ENCODE measurements at places on chromosomes 11 and 22.
A peak's percentile ranks its signal among the peaks of the same experiment; 100 is the strongest.

- no peaks in the 10 kb centered on the region for H3K27me3 ChIP-seq
- H3K4me1 ChIP-seq, result no peaks in the 10 kb centered on the region
- no peak overlapping the region for H3K27ac ChIP-seq
- no peaks in the 10 kb centered on the region for H3K36me3 ChIP-seq
- no peak for DNase-seq
- H3K4me3 ChIP-seq, result no peak overlapping the region
Measured at GRCh38 chr11:45017329-45017728, 66.6 kb upstream of the TP53I11 start.

GRCh38 chr22:25898707-25899365 is 156.8 kb downstream of the MYO18B start:
- no peaks in the 10 kb centered on the region for H3K4me1 ChIP-seq
- no peaks in the 10 kb centered on the region for H3K36me3 ChIP-seq
- H3K27me3 ChIP-seq, result no peaks in the 10 kb centered on the region
- no peak overlapping the region for H3K4me3 ChIP-seq
- peak; percentile 9 for DNase-seq

GRCh38 chr22:32448980-32449379 is 15.3 kb downstream of the BPIFC start:
- H3K4me1 ChIP-seq, result no peaks in the 10 kb centered on the region
- H3K4me3 ChIP-seq, result no peak overlapping the region
- H3K27ac ChIP-seq, result no peak overlapping the region
- no peaks in the 10 kb centered on the region for H3K27me3 ChIP-seq

GRCh38 chr11:94417386-94417987 is 16.3 kb upstream of the GPR83 start:
- no peaks in the 10 kb centered on the region for H3K27me3 ChIP-seq
- no peaks in the 10 kb centered on the region for H3K4me1 ChIP-seq
- no peaks in the 10 kb centered on the region for H3K36me3 ChIP-seq
- no peak overlapping the region for H3K4me3 ChIP-seq
- H3K27ac ChIP-seq, result no peak overlapping the region

DNA sequence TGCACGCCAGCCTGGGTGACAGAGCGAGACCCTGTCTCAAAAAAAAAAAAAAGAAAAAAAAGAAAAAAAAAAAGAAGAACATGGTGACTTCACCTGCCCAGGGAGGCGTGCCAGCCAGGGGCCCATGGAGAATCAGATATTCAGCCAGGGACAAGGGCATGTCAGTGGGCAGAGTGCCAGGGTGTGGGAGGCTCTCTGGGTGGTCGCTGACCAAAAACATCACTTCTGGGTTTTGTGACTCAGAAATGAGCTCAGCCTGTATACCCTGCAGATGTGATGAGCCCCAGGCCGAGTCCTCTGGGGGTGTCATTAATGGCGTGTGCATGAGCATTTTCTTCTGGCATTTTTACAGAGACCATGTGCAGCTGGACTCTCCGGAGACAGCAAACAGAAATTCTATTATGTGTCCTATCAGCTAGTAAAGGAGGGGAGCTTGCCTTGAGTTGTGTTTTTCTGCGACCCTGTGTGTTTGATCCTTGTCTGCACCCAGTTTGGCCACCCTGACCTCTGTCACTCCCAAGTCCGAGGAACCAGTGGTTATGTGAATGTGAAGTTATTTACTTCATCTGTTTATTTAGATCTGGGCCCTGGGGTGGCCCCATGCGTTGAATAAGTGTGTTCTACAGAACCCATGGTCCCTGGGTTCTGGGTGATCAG is 53.6 kb downstream of the BCR start:
- peaks cover 1% of the 10 kb centered on the region for H3K36me3 ChIP-seq
- H3K27ac ChIP-seq, result peak overlapping the region; percentile 55
- H3K4me3 ChIP-seq, result no peak overlapping the region
- no peaks in the 10 kb centered on the region for H3K27me3 ChIP-seq
- no peaks in the 10 kb centered on the region for H3K4me1 ChIP-seq

- DNase-seq, result no peak
- no peaks in the 10 kb centered on the region for H3K36me3 ChIP-seq
- no peaks in the 10 kb centered on the region for H3K4me1 ChIP-seq
- H3K27me3 ChIP-seq, result no peaks in the 10 kb centered on the region
- no peak overlapping the region for H3K27ac ChIP-seq
Measured at GRCh38 chr11:37512156-37512780, 914.2 kb upstream of the RAG2 start.

DNA sequence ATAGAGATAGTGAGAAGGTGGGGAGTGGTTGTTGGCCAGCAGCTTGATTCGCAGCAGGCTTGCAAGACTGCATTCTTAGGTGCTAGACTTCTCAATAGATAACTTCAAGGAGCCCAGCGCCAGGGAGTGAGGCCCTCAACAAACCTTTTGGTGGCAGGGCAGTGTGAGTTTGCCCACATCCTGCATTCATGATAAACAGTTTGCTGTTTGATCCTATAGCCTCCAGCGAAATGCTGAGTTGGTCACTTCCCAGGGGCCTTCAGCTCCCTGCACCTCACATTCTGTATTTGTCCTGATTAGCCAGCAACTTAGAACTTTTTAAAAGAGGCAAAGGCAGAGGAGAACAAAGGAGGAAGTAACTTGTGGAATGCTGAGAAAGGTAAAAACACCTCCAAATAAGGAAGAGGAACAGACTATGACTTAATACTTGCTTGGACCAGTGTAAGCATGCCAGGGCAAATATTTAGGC is 25.1 kb downstream of the OR10A6 start:
- H3K27me3 ChIP-seq, result no peaks in the 10 kb centered on the region
- peaks cover 52% of the 10 kb centered on the region for H3K4me1 ChIP-seq
- peak overlapping the region; percentile 29 for H3K27ac ChIP-seq

- no peaks in the 10 kb centered on the region for H3K36me3 ChIP-seq
- peak; percentile 83 for DNase-seq
- H3K27me3 ChIP-seq, result no peaks in the 10 kb centered on the region
- peak within 1 kb of the TSS; percentile 82 for H3K4me3 ChIP-seq
Measured at GRCh38 chr11:61752117-61752924, at the start of gene MYRF. TSS of gene MYRF (plus strand) at chr11:61752636. CDS start at chr11:61752745, 109 bp downstream.

GRCh38 chr22:32830473-32830872 is 29.0 kb downstream of the TIMP3 start:
- H3K27ac ChIP-seq, result no peak overlapping the region
- no peaks in the 10 kb centered on the region for H3K36me3 ChIP-seq

DNA sequence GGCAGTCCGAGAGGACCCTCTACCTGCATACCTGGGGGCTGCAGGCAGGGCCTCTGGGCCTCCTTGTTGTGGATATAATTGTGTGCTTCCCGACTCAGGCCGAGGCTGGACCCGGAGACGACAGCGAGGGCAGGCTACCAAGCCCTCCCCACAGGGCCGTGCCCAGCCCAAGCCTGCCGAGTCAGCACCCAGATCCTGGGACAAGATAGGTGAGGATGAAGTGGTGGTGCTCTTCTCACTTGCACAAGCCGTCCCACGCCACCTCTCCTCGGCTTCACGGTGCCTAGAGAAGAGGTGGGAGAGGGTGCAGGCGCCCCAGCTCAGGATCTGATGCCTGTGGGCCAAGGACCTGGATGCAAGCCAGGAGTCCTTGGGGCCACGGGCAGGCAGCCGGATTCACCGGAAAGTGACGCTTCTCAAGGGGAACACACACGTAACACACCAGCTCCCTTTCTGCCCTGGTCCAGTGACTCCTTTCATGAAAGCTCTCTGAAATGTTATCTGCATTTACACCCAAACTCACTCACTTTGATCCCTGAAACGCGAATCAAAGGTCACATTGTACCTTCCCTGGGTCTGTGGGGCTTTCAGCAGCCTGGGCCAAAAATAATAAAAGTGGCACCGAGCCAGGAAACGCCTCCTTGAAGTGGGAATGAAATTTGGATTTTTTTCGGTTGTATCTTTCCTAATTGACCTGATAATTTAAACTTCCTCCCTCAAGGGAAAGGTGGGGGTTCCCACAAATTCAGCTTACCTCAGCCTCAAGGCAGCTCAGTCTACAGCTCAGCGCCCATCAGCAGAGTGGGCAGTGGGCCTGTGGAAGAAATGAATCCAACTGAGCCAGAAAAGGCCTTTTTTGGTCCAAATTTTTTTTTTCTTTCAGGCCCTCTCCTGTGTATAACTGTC is 1.1 kb upstream of the GNB1L start:
- peak; percentile 51 for DNase-seq
- peak overlapping the region; percentile 87 for H3K4me3 ChIP-seq
- H3K36me3 ChIP-seq, result peaks cover 6% of the 10 kb centered on the region
- H3K27me3 ChIP-seq, result no peaks in the 10 kb centered on the region
- H3K4me1 ChIP-seq, result peaks cover 30% of the 10 kb centered on the region

DNA sequence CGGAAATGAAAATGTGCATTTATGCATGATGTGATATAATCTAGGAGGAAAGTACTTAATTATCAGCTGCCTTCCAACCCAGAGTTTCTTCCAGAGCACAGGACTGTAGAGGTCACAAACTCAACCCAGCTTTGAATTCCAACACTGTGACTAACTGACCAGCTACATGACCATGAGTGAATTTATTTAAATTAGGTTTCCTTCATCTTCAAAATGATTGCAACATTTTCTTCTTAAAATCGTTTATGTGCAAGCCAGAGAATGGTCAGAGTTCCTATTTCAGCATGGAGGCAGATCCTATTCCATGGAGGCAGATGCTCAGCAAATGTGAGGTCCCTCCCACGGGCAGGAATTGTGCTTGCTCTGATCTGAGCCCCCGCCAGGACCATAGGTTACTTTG is 42.4 kb downstream of the OSBP start:
- no peaks in the 10 kb centered on the region for H3K4me1 ChIP-seq
- no peak for DNase-seq
- H3K27me3 ChIP-seq, result no peaks in the 10 kb centered on the region
- H3K4me3 ChIP-seq, result no peak overlapping the region
- H3K36me3 ChIP-seq, result 0 out of 2 replicates have a peak, but pooled peaks cover 1% of the 10 kb centered on the region
- no peak overlapping the region for H3K27ac ChIP-seq

DNA sequence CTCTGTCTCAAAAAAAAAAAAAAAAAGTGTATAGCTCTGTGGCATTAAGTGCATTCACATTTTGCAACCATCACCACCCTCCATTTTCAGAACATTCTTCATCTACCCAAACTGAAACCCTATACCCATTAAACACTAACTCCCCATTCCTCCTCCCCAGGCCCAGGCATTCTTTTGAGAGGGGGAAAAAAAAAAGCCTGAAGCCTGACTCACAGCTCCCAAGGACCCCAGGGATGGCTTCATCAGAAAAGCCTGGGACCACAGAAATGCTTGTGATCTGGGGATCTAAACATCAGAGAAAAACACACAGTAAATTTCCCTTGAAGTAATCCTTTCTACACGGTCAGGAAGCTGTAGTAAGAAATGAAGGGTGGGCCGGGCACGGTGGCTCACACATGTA is 10.7 kb upstream of the GTSE1 start:
- H3K27ac ChIP-seq, result no peak overlapping the region
- H3K4me1 ChIP-seq, result no peaks in the 10 kb centered on the region
- no peaks in the 10 kb centered on the region for H3K27me3 ChIP-seq
- no peak for DNase-seq

DNA sequence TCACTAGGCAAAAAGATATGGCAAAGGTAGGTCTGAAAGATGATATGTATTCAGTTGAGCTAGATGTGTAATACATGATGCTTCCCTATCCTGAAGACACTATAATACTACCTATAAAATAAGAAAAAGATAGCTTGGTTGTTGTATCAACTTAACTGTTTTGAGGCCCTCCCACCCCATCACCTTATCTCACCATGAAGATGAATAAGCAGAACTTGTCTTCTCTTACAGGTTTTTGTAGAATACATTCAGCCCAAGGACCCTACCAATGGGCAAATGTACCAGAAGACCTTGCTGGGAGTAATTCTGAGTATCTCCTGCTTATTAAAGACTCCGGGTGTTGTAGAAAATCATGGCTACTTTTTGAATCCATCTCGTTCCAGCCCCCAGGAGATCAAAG is 13.9 kb downstream of the UBE4A start:
- no peak for DNase-seq
- H3K36me3 ChIP-seq, result peaks cover 14% of the 10 kb centered on the region
- H3K4me3 ChIP-seq, result no peak overlapping the region
- H3K27ac ChIP-seq, result no peak overlapping the region

DNA sequence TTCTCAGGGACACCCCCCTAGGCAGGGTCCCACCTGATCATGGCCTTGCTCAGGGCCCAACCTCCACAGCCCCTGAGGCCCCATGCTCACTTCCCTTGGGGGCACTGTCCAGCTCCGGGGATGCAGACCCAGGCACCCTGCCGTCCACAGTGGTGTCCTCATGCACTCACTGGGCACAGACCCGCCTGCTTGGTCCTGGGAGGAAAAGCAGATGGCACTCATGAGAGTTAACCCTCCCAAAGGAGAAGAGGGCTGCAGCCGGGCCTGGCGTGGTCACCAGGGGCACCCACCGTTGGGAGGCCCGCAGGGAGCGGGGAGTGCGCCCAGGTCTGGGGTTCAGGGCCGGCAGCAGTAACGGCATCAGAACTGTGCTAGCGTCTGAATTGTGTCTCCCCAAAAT is 1270.9 kb downstream of the BRD1 start:
- H3K27me3 ChIP-seq, result no peaks in the 10 kb centered on the region
- no peak overlapping the region for H3K4me3 ChIP-seq
- no peak overlapping the region for H3K27ac ChIP-seq

DNA sequence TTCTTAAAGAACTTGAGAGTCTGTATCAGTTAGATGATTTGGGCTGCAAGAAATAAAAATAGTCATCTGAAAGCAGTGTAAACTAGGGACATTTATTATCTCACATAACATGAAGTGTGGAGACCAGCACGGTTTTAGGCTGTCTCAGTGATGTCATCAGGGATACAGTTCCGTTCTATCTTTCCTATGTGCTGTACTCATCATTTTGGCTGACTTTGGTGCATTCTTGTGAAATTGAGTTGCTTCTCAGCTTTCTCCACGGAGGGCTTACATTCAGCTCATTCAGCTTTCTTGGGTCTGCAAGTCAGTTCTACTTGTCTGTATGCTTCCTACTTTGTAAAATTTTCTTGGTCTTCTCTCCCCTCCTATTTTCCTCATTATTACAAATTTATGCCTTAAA is 51.8 kb upstream of the LIN7C start:
- H3K27me3 ChIP-seq, result no peaks in the 10 kb centered on the region
- DNase-seq, result no peak
- H3K27ac ChIP-seq, result no peak overlapping the region
- no peaks in the 10 kb centered on the region for H3K4me1 ChIP-seq
- no peak overlapping the region for H3K4me3 ChIP-seq

- H3K4me1 ChIP-seq, result peaks cover 25% of the 10 kb centered on the region
- DNase-seq, result no peak
- H3K4me3 ChIP-seq, result no peak overlapping the region
Measured at GRCh38 chr11:57638811-57639320, 10.8 kb downstream of the YPEL4 start.
